ENCODE measurements at places on chromosomes 5 and 9.

DNA sequence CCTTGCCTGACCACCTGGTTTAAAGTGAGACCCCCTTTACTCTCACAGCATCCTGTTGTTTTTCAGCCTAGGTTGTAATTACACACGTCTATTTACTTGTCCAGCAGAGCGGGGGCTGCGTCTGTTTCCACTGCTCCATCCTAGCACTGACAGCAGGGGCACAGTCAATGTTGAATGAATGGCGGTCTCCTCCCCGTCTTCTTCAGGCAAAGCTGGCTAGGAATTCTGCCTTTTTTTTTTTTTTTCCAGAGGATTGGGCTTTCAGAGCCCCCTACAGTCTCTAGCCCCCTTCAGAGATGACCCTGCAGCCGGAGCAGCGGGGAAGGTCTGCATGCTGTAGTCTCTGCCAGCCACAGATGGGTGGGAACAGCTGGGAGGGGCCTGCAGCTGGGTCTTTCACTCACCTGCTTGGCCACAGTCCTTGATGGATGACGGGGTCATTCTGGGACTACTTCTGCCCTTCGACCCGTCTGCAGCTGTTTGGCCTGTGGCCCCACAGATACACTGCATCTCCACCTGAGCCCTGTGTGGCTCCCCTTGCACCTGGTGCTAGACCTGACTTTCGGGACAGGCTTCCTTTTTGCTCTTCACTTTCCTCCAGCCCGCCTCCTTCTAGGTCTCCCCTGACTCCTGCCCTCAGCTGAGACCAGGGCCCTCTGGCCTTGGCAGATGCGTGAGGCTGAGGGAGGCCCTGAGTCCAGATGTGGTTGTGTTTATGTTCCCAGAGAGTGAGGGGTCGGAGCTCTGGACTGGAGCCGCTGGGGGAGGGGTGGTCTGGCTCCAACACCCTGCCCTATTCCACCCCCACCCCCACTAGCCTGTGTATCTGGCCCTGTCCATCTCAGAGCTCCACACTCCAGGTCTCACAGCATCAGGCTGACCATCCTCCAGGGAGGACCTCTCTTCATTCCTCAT, 8.0 kb downstream of the PITX1 start:
- no peak for DNase-seq

- DNase-seq = no peak
Observed at GRCh38 chr5:72065751-72066255, 41.5 kb upstream of the MAP1B start.

DNA sequence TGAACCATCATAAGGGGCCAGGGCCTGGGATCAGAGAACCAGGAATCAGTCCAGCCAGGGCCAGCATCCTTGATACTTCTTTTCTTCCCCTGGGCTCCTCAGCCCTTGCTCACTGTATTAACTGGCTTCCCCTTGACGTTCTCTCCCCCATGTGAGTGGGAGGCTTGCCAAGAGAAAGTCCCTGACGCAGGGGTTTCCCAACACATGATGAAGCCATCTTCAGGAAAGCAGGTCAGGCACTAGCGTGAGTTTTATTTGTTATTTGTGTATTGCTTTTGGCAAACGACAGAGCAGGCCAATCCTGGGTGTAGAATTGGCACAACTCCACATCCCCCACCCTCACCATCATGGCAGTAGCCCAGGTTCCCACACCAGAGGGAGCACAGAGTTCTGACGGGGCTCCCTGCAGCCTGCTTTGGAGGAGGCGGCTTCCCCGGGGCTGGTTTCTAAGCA, 165.5 kb upstream of the NFIL3 start:
- DNase-seq = no peak

GRCh38 chr9:115888131-115888530, 265.5 kb upstream of the PAPPA start:
- DNase-seq = no peak

- no peak for DNase-seq
Observed at GRCh38 chr5:139762615-139763170, 32.9 kb upstream of the PSD2 start.

- DNase-seq = no peak
Observed at GRCh38 chr5:137592317-137592716, 93.2 kb upstream of the SPOCK1 start.

GRCh38 chr5:54270326-54270725, 40.0 kb downstream of the ARL15 start:
- no peak for DNase-seq

GRCh38 chr5:179153921-179154345, 93.8 kb downstream of the ZNF354C start:
- DNase-seq = no peak

- DNase-seq = peak; percentile 30
Observed at GRCh38 chr9:116550696-116551436, 136.2 kb upstream of the TRIM32 start.

DNA sequence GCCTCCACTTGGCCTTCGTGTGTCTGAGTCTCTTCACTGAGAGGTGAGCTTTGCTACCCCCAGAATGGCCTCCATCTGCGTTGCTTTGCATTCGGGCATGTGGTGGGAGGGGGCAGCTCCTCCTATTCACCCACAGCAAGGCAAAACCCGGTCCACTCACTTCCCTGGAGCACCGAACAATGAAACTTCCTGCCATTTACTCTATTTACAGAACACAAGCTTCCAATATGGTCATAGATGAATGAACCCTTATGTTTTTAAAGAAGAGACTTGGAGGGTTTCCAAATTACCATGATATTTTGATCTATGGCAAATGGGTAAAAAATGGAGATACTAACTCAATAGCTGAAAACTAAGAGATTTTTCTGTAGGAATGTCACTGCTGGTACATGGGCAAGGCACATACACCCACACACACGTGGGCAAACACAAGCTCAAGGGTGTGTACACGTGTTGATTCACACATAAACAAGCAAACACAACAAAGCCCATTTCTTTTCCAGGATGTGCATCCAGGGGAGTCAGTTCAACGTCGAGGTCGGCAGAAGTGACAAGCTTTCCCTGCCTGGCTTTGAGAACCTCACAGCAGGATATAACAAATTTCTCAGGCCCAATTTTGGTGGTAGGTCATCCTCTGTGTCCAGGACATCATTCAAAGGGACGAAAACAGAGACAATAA, 5.2 kb downstream of the GABRP start:
- no peak for DNase-seq

DNA sequence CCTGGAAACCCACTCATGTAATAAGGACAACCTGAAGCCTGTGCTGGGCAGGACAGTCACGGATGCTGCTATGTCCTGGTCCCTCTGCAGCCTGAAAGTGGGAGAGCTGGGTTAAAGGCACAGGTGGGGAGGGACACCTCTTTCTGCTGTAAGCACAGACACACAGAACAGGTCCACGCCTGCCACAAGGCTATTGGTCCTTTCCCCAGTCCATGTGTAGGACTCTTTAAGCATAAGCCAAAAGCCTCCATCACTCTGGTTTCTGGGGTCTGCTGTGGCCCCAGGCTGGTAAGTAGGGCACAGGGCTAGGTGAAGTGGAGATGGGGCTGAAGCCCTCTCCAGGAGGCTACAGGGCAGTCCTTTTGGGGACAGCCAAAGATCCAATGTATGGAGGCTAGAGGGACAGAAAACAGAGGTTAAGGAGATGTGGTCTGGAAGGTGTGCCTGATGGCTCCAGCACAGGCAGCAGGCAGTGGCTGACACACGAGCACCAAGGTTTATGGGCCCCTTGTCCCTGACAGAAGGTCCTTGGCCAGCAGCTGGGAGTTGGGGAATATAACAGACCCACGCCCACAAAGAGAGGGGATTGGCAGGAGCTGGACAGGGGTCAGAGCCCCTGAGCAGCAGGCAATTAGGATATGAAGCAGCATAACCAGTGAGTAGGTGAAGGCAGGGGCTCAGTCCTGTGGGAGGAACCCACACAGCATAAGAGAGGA, 203.6 kb upstream of the MVB12B start:
- no peak for DNase-seq

- DNase-seq = no peak
Observed at GRCh38 chr9:4320021-4320420, 20.2 kb upstream of the GLIS3 start.

DNA sequence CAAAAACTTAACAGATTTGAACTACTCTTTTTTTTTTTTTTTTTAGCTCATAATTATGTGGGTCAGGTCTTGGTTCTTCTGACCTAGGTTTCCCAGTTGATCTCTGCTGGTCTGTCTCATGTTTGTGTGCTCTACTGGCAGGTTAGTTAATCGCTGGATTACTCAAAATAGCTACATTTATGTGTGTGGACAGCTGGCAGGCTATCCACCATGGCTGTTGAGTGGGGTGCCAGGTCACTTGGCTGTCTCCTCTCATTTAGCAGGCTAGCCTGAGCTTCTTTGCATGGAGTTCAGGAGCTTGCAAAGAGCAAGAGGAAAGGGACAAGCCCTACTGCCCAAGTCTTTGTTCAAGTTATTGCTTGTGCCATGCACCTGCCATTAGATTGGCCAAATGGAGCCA, 9.3 kb downstream of the ADCY2 start:
- DNase-seq = no peak

GRCh38 chr9:88378317-88378716, 9.9 kb upstream of the SPIN1 start:
- DNase-seq = no peak

DNA sequence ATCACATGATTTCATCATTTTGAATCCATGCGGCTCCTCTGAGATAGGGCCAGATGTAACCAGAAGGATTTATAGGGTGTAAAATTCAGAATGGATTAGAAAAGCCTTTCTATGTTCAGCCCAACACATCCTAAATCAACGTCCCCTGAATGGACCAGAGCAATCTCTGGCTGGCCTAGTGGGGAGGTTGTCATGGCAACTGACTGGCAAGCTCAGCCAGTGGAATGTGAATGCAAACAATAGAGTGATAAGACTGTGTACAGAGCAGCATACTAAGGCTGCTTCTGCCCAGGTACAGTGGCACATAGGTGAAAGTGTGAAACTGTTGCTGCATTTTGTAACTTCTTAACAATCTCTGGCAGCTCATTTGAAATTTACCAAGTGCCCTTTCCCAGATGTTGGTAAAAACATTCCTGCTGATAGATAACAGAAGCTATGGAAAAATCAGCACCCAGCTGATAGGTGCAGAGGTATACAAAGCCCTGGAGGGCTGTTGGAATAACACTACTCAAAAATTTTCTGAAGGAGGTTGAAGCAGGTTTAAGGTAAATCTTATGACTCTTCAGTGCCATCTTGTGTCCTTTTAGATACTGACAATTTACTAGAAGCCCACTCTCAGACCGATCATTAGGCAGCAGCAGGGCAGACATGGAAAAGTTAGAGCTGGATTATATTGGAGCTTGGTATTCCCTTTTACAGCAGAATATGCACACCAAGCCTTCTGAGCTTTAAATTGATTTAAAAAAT, 267.2 kb downstream of the RAB3C start:
- DNase-seq = no peak

DNA sequence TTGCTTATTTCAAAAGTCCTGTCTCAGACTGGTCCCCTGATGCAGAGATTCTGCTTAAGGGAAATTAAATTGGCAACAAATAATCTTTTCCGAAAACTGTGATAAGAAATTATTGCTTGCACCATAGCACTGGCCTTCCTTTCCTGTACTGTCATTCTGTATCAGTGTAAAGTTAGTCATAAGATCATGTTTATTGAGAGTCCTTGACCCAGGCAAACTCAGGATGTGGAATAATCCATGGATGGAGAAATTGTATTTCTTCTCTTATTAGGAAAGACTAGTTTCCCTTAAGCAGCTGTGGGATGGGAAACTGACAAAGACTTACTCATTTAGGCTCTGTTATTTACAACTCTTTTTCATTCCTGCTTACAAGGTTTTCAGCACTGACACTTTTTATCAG, 83.0 kb upstream of the RANBP6 start:
- no peak for DNase-seq

DNA sequence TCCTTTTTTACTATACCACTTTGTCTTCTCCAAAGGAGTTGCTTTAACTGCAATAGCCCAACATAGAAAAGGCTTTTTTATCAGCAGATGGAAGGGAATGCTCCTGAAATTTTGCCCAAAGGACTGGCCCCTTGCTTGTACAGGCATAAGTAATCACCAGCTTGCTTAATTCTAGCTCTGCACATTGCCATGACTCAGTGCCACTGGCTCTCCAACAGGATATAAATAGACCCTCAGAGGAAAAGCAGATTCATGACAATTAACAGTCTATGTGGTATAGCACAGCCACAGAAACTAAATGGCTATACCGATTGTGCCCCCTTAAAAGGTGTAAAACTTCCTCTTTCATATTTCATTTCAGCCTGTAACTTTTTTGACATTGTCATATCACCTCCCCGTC, 227.0 kb downstream of the ZNF608 start:
- DNase-seq = peak; percentile 31

GRCh38 chr9:123326662-123327093, 29.3 kb upstream of the CRB2 start:
- DNase-seq = no peak

DNA sequence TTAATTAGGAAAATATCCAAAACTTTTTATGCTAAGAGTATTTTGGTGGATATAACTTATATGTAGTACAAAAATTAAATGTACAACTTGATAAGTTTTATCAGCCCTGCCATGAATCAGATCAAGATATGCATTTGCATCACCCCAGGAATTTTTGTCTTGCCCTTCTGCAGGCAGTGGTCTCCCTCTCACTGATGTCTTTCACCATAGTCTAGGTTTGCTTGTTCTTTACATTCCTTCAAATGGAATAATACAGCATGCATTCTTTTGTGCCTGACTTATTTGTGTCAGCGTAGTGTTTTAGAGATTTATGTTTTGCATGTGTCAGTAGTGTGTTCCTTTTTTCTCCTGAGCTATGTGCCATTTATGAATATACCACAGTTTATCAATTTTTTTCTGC, 36.4 kb downstream of the RNF180 start:
- no peak for DNase-seq

GRCh38 chr9:136326761-136327303, 507 bp upstream of the GPSM1 start:
- no peak for DNase-seq

- no peak for DNase-seq
Observed at GRCh38 chr9:73200694-73201452, 49.2 kb downstream of the ANXA1 start.

DNA sequence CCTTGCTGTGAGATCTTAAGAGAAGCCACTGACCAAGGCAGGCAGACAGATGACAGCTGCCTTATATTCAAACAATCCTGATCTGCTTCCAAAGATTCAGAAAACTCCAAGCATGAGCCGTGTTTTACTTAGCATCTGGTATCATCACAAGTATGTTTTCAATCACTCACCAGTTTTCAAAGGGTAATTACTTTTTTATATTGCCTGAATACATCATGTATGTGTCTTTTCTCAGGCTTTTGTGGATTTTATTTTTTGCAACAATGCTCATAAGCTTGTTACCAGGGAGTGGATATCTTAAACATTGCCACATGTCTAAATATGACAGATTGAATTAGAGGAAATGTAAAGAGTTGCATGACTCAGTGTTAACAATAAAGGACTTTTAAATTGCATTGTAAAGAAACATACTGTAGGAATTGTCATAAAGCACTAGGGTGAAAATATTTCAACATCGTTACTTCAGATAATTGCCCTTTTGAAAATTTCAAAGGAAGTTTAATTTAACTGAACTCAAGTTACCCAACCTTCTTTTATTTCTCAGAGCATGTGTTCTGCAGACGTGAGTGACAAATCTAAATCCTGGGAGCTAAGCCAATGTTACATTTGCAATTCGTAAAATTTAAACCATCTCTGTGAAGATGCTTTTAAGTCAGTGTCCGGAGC, 326.1 kb downstream of the PLK2 start:
- peak; percentile 40 for DNase-seq

Measured in fibroblast of the conjunctiva (primary cell).